ENCODE measurements at places on chromosomes 4 and X.

DNA sequence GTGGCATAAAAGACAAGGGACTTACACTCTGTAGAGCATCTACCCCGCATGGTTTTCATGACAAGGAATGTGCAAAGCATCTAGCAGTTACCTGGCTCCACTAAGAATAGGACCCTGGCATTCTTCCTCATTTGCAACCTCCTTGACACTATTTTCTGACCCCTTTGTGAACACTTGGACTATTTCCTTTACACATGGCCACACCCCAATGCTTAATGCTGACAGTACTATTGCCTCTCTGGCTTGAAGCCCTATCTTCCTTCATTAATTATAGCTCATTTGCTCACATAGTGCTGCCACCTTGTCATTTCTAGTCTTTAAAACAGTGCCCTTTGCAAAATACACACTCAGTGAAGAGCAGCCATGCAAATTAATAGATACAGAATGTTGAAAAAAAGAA is 226.3 kb upstream of the VCX3A start:
- DNase-seq = no peak

DNA sequence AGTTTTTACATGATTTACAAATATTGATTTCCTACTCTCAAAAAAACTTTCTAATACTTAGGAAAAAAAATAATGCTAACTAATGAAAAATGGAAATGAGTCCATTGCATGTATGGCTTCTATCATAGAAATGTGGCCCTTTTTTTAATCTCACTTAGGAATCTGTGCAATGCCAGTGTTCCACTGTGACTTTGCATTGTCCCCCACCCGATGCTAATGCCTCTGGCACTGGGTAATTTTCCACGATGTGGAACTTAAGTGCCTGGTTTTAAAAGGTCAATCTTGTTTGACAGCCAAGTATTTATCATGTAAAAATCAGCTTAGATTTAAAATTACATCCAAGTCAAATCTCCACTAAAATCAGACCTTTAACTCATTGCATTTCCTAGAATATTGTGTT is 53.1 kb downstream of the SPATA4 start:
- no peak for DNase-seq

DNA sequence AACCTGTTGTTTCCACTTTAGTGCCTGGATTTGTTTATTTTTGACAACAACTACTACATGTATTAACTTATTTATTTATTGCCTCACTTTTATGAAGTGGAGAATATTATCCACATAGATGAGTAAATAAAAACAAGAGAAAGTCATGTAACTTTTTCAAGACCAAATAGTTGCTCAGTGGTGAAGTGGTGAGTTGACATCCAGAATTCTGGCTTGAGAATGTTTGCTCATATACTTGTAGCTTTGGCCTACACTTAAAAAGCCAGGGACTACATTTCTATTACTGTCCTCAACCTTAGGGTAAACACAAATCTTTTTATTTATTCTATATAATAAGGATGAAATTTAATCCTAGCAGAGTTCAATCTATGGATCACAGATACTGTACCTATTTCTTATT is 47.7 kb upstream of the GALNTL6 start:
- DNase-seq = no peak

GRCh38 chr4:184039963-184040383 is 134.9 kb downstream of the STOX2 start:
- DNase-seq = peak; percentile 4

- DNase-seq = no peak
These were observed 98.1 kb upstream of the JADE1 start for GRCh38 chr4:128711361-128711760.

DNA sequence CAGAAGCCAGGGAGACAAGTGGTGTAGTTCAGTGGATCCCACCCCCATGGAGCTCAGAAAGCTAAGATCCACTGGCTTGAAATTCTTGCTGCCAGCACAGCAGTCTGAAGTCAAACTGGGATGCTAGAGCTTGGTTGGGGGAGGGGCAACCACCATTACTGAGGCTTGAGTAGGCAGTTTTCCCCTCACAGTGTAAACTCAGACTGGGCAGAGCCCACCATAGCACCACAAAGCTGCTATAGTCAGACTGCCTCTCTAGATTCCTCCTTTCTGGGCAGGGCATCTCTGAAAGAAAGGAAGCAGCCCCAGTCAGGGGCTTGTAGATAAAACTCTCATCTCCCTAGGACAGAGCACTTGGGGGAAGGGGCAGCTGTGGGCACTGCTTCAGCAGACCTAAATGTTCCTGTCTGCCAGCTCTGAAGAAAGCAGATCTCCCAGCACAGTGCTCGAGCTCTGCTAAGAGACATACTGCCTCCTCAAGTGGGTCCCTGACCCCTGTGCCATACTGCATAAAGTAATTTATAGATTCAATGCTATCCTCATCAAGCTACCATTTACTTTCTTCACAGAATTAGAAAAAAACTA is 163.2 kb downstream of the HHIP start:
- no peak for DNase-seq

GRCh38 chr4:100257567-100257966 is 67.3 kb upstream of the DDIT4L start:
- DNase-seq = no peak

GRCh38 chr4:31655328-31655727 is 935.2 kb downstream of the PCDH7 start:
- no peak for DNase-seq

GRCh38 chr4:111957997-111958396 is 187.3 kb upstream of the FAM241A start:
- DNase-seq = no peak

DNA sequence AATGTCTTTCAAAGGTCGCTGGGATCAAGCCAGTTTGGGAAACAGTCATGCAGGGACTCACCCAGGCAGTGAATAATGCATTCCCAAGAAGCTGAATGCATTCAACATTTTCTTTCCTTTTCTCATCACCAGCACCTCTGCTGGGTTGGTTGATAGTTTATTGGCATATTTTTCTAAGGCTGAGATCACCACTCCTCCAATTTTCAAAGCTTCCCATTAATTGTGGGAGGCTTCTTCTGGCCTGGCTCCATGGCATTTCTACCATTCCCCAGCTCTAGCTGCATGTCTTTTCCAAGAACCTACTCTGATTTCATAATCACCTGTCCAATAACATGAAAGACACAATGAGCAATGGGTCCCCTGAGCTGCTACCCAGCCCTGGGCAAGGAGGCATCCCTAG is 35.8 kb downstream of the CHRDL1 start:
- no peak for DNase-seq

DNA sequence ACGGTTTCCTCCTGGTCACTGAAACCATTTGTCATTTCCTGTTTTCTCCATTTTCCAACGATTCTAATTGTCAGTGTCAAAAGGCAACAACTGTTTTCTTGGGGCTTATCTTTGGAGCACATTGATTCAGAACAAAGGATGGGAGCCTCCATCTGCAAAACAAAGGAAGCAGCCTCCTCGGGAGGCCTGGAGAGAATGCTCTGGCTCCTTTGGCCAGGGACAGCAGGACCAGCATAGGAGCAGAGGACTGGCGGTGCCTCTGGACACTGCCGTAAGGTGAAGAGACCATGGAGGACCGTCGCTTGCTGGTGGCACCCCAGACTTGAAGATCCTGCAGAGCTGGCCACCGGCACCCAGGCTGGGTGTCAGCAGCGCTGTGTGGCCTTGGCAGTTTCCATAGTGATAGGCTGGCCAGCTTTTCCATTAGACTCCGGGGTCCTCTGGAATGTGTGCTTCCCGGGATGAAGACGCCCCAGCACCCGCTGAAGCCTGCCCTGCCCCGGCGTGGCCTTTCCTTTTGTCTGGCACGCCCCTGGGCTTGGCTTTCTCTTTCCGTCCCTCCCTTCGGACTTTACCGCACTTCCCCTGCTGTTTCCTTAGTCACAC is 61.1 kb upstream of the MTM1 start:
- DNase-seq = no peak

DNA sequence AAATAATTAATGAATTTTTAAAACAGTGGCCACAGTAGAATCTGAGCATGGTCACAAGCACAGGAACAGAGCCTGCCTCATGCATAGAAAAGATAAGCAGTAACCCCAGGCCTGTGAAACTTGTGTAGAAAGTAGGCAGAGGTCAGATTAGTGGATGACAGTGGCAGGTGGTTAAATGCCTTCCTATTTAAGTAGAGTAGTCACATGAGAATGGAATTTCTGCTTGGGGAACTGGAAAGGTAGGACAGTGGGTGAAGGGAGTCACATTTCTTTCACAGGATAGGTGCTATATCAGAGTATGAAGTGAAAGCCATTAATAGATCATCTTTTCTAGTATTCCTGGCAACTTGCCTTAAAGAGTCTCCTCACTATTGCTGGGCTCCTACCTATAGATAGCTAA is 34.9 kb upstream of the ASB12 start:
- no peak for DNase-seq

DNA sequence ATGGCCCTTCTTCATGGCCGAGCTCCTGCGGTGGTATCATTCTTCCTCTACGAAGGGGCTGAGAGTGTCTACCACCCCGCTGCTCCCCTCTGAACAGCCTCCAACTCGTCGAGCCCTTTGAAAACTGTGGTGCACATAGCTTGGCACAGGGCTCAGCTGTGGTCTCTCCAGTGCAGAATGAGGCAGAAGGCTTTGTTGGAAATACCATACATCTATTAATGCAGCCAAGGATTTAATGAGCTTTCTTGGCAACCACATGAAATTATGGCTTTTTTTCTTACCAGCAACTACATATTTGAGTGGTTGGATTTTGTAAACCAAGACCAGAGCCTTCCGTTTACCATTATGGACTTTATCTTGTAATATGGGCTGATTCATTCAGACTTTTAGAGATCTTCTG is 61.7 kb upstream of the CBR4 start:
- no peak for DNase-seq

DNA sequence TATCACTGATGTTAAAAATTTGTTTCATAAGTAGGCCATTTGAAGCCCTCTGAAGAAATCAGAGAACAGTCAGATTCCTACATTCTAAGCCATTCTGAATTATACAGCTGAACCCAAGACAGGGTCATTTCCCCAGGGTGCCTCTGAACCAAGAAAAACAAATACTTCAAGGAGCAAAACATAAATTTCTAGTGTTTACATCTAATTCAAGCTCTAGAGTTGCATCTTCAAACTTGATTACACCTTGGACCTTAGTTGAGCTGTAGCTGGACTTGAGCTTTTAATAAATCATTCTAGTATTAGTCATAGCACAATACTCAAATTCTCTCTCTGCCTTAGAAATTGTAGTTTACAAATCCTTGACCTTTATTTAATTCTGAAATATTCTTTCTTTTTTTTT is 87.6 kb upstream of the IL15 start:
- DNase-seq = no peak

GRCh38 chrX:68115371-68115770 is 317.9 kb downstream of the OPHN1 start:
- DNase-seq = no peak

- DNase-seq = no peak
These were observed 19.0 kb downstream of the HADH start for GRCh38 chr4:108008721-108009120.

DNA sequence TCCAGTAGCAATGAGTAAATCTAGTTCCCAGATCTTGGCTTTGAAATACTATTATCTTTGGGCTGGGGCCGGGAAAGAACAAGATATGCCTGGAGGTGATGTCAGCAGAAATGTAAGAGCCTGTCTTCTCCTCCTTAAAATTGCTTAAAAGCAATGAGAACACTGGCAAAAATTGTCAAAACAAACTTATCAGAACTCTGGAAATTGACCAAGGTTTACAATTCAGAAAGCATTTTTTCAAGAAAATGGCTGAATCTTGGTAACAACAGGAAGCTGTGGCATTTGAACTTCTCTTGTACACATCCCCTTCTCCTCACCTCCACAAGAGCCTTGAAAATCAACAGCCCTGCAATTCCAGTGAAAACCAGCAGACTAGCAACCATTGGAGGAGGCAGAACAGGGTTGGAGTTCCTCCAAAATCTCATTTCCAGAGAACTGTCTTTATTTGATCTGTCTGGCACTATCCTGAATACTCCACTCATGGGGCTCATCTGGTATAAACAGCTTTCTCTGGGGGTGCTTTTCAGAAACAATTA is 13.5 kb downstream of the TIMP1 start:
- DNase-seq = no peak

GRCh38 chr4:18593297-18594002 is 571.9 kb upstream of the LCORL start:
- DNase-seq = no peak

DNA sequence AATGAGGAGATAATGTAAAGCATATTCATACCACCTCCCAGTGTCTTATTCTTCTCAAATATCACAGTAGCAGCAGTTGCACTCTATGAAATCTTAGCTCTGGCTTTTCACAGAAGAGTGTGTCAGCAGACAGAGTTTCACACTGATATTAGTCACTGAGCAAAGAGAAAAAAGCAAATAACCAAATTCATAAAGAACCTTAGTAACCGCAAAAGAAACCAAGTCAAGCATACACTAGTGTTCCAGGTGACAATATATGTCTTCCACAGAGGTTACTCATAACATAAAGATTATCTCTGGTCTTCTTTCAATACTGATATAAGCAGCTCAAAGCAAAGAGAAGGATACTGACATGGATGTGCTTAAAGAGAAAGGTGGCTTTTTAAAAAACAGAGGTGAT is 181.7 kb upstream of the EDNRA start:
- DNase-seq = no peak

- no peak for DNase-seq
These were observed 28.4 kb downstream of the USP26 start for GRCh38 chrX:133068461-133068860.

GRCh38 chrX:13256603-13257002 is 63.2 kb downstream of the ATXN3L start:
- DNase-seq = no peak

GRCh38 chr4:32884198-32884597 is 2164.0 kb downstream of the PCDH7 start:
- no peak for DNase-seq

DNA sequence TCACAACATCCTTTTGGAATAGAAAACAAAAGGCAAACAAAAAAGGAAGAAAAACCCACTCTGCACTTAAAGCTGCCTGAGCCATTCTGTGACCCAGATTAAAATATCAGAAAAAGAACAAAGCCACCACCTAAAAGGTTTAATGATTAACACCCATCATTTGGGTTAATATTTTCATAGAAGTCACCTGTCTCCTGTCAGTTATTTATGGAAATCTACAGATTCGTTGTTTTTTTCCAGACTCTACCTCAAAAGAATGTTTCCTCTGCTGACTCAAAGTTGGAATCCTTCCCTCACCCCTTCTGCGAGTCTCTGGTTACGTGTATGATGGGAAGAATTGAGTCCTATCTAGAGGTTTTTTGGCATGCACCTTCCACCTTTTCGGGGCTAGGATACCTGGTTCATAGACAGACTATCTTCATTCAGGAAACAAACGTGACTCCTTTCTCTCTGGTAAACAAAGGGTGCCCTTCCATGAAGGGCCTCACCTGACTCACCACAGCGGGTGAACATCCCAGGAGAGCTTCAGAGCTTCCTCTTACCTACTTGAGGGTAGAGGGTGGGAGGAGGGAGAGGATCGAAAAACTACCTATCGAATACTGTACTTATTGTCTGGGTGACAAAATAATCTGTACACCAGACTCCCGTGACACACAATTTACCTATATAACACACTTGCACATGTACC is 19.6 kb upstream of the CA5B start:
- no peak for DNase-seq
